Cerebellum (tissue), 4 donors: ENCODE measurements at places on chromosomes 3 and 15. TPM values are rescaled to one million over a fixed set of nuclear protein-coding genes. Genes with fewer than 3 reads are reported as not detected.

DNA sequence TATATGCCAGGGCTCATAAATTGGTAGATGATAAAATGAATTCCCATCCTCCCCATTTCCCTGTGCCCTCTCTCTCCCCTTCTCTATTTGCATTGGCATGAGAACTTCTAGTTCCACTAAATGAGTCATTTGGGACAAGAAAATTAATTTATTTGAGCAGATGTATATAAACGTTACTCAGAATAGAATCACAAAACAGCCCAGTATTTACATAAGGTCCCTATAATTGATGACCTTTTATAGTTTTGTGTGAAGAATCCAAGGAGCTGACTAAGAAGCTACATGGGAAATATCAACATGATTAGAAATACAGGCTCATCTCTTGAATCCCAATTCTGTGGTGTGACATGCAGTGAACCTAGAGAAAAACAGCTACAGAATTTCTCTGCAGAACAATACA is 617.7 kb upstream of the NR2F2 start:
- no peak for DNase-seq

DNA sequence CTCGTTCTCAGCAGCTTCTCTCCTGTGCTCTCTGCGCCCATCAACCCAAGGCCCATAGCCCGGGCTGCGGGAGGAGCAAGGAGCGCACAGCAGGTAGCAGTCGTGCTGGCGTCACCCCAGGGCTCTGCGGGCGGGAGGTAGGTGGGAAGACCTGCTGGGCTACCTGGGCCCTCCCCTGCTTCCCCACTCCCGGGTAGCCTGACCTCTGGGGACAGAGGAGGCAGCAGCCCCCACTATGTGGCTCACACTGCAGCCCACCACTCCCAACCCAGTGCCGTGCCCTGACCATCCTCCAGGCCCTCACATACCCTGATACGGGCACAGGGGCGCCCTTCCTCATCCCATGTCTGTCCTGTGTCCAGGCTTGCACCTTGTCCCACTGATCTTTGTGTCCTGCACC is 171.0 kb downstream of the NSMCE3 start:
- DNase-seq = no peak

DNA sequence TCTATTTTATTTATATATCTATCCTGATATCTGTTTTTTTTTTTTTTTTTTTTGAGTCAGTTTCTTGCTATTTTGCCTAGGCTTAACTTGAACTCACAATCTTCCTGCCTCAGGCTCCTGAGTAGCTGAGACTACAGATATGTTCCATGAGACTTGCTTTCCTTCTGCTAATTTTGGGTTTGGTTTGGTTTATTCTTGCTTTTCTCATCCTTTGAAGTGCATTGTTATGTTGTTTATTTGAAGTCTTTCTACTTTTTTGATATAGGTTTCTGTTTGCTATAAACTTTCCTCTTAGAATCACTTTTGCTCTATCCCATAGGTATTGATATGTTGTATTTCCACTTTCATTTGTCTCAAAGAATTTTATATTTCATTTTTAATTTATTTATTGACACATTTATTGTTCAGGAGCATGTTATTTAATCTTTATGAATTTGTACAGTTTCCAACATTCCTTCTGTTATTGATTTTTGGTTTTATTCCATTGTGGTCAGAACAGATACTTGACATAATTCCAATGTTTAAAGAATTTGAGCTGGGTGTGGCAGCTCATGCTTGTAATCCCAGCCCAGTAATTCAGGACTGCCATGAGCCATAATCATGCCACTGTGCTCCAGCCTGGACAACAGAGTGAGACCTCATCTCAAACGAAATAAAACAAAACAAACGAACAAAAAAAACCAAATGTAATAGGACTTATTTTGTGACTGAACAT is 62.3 kb upstream of the PLSCR4 start:
- no peak for DNase-seq

Gene ARID3B
- total RNA-seq = 9.6 TPM

GRCh38 chr3:186909078-186909853 is 21.1 kb upstream of the ST6GAL1 start:
- no peak for DNase-seq
